IPS-NIHi11 (cell line): ENCODE measurements at places on chromosomes 7 and 10.
A peak's percentile ranks its signal among the peaks of the same experiment; 100 is the strongest.

GRCh38 chr10:35640951-35641675, 983 bp downstream of the FZD8 start:
- peak; percentile 35 for DNase-seq

DNA sequence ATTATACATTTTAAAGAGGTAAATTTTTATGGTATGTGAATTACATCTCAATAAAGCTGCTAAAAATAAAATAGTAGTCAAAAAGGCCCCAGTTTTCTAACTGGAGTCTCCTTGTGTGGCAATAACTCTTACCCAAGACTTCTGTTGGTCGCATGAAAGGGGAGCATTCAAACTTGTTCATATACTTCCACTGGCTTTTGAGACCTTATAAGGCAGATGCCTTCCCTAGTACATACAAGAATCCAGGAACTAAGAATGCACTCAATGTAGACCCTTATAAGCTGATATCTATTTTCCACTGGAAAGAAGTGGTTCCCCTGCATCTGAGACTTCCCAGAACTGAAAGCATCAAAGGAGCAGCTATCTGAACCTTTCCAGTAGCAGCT, 13.0 kb downstream of the BCAP29 start:
- DNase-seq = no peak

GRCh38 chr10:30606313-30606712, 23.2 kb downstream of the LYZL2 start:
- no peak for DNase-seq

GRCh38 chr10:71081912-71082311, 130.5 kb upstream of the UNC5B start:
- no peak for DNase-seq

DNA sequence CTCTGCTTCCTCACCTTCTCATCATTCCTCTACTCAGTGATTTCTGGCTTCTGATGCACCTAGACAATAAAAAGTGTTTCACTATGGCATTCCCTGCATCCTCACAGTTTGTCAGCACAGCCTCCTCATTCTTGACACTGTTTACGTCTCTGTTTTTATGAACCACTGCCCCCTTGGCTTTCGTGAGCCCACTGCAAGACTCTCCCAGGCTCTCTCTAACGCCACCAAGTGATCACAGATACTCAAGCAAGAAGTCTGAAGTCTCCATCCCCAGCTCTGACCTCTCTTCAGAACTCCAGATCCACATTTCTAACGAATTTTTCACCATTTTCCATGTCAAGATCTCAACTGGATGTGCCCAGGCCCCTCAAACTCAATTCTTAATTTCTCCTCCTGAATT, 8.9 kb downstream of the SLC16A9 start:
- peak; percentile 24 for DNase-seq

DNA sequence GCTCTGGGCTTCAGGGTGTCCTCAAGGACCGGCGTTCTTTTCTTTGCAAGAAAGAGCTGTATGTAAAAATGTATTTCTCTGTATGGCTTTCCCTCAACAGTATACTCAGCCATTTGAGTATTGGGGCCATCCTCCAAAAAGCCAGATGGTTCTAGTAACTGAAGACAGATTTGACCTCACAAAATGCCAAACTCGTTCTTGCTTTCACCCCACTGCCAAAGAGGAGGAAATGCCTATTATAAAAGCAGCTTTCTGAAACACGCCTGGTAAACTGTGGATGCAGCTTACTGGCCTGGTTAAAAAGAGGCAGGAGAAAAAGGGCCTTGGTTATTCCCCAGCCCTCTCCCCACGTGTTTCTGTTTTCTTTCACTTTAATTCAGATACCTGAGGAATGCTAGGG, 7.7 kb upstream of the HTR5A start:
- DNase-seq = no peak

- no peak for DNase-seq
Observed at GRCh38 chr10:6109444-6109775, 20.6 kb downstream of the RBM17 start.

DNA sequence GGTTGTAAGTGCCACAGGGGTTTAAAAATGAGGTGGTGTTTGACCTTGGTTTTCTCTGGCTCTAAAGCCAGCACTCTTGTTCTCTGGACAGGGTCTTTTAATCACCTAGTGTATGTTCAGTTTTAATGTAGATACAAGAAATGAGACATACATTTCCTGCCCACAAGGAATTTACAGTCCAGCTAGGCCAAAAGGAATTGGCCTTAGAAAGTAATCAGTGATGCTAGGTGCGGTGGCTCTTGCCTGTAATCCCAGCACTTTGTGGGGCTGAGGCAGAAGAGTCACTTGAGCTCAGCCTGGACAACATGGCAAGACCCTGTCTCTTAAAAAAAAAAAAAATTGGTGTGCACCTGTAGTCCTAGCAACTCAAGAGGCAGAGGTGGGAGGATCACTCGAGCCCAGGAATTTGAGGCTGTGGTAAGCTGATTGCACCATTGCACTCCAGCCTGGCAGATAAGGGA, 100.2 kb downstream of the LRMDA start:
- no peak for DNase-seq

- DNase-seq = no peak
Observed at GRCh38 chr10:75404815-75405597, 3.4 kb upstream of the ZNF503 start.

- no peak for DNase-seq
Observed at GRCh38 chr7:45294559-45294958, 137.0 kb downstream of the RAMP3 start.

GRCh38 chr7:22400150-22400814, 43.3 kb upstream of the RAPGEF5 start:
- no peak for DNase-seq

- no peak for DNase-seq
Observed at GRCh38 chr10:100482834-100483185, 20.0 kb downstream of the WNT8B start.

- DNase-seq = no peak
Observed at GRCh38 chr10:130338636-130339024, 202.4 kb downstream of the GLRX3 start.

DNA sequence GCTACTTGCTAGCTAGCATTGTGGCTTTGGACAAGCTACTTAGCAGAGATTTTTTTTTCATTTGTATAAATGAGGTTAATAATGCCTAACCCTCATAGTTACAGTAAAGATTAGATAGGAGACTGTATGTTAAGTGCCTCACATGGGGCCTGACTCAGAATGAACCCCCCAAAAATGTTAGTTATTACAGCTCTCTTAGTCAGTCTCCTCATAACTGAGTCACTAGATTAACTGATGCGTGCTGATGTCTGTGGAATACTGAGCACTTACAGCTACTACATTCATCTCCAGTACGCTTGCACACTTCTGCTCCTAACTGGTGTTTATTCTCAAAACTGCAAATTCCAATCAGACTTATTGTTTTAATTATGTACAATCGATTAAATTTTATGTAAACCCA, 315.3 kb downstream of the SNX13 start:
- DNase-seq = no peak

GRCh38 chr10:10865913-10866312, 151.8 kb upstream of the CELF2 start:
- DNase-seq = no peak

DNA sequence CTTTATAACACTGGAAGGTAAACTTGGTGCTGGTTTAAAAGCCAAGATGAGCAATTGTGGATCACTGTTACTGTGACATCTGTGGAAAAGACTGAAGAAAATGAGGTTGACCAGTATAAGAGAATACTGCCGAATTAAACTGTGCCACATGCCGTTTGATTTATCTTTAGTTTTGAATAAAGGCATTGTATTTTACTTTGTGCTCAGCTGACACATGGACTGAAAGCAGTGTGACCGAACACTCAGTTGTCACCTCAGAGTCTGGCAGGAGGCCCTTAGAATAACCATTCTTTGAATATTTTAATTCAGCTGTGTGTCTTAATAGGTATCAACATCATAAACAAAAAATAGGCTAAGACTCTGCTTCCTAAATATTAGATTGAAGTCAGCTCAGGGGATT, 133.7 kb upstream of the GJD4 start:
- DNase-seq = no peak

DNA sequence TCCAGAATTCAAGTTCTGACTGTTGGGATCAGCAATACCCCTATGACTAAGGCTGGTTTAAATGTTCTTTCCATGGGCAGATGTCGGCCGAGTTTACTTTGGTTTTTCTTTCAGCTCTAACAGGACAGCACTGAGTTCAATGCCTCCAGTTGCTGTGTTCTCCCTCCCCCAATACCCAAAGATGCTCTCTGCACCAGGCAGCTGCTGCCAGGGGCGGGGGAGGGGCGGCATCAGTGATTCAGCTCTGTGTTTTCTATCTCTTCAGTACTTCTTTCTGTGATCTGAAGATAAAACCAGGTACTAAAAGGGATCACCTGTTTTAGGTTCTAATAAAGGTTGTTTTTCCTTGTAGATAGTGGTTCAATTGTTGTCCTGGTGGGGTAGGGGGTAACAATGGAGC, 576.7 kb upstream of the POT1 start:
- DNase-seq = no peak

DNA sequence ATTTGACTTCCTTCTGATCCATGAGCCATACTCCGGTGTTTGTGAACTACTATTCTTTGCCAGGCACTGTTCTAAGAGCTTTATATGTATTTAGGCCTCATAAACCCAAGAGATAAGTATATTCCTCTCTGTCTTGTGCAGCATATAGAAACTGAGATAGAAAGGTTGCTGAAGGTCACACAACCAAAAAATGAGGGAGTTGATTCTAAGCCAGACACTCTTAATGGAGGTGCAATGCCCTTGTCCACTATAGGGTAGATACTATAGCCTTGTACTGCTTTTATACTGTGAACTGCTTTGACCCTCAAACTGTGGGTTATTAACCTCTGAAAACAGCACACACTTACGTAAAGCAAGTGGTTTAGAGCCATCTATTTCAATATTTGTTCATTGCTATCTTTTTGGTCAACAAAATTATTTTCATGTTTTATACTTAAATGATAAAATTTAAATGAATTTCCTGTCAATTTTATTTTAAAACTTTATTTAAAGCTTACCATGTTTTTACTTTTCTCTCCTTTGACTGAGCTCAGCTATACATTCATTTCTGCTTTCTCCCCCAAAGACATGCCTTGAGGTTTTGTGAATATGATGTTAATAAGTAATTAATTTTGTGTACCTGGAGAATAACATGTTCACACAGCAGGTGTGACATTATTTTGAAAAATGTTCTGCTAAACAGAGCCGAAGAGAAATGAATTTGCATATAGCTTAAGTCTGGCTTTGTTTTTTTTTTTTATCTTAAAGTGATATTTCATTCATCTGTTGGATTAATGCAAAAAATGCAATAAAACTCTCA, 687.3 kb downstream of the DNAJB9 start:
- no peak for DNase-seq

- DNase-seq = no peak
Observed at GRCh38 chr7:145779140-145779539, 337.5 kb upstream of the CNTNAP2 start.

- no peak for DNase-seq
Observed at GRCh38 chr10:69677985-69678654, 48.1 kb downstream of the FAM241B start.

GRCh38 chr10:31102421-31102820, 70.8 kb upstream of the ZNF438 start:
- no peak for DNase-seq

- DNase-seq = no peak
Observed at GRCh38 chr10:13987446-13987845, 343.3 kb downstream of the FRMD4A start.

- no peak for DNase-seq
Observed at GRCh38 chr10:4046712-4047354, 261.8 kb upstream of the KLF6 start.

- DNase-seq = no peak
Observed at GRCh38 chr10:31635415-31636065, 293.1 kb downstream of the ARHGAP12 start.

DNA sequence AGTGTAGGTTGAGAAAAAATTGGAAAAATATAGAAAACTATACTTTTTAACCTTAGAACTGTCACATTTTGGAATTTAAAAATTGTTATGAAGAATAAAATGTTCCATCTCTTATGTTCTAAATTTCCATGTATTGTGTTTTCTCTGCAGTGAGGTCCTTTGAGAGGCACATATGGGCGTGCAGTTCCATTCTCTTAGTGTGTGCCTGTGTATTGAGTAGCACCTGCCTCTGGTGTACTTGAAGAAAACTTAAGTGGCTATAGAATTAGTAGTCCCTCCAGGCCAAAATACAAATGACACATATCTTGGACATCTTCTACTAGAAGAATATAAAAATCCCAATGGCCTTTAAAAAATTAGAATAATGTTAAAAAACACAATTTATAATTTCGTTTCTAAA, 149.2 kb downstream of the BICC1 start:
- no peak for DNase-seq
